T-helper 1 cell (primary cell): ENCODE measurements at places on chromosomes 16 and 17.

- DNase-seq: no peak
Observed at GRCh38 chr16:66728117-66728787, 23.2 kb downstream of the DYNC1LI2 start.

DNA sequence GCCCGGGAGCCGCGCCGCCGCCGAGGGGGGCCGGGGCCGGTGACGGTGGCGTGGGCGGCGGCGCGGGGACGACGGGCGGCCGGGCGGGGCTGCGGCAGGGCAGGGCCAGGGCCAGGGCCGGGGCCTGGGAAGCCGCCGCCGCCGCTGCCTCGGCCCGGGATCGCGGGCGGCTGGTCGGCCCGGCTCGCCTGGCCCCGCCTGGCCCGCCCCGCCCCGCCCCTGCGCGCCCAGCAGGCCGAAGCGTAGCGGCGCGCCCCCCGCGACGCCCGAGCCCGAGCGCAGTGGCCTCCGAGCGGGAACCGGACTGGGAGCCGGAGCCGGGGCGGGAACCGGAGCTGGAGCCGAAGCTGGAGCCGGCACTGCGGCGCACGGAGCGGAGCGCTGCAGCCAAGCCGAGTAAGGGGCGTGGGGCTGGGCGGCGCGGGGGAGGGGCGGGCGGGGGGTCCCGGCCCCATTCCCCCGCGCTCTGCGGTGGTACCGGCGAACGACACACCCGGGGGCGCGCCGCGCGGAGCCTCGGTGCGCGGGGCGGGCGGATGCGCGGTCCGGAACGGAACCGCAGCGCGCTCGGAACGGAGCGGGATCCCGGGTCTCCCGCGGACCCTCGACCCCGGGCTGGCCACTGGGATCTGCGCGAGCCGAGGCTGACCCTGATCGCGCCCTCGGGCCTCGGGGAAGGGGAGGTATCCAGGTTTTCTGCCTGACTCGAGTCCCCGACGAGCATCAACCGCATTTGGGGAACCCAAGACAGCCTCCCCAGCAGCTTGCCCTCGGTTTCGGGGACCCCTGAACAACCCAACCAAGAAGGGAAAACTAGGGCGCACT is at the start of gene BEAN1:
Gene BEAN1, plus strand, starts transcription at position 260 of the 825 bp plus-strand sequence. CDS start 10,382 bp downstream, outside the sequence.
- no peak for DNase-seq

- DNase-seq: no peak
Observed at GRCh38 chr16:66516509-66516807, 33.5 kb downstream of the TK2 start.

- no peak for DNase-seq
Observed at GRCh38 chr16:85211271-85211801, 99.1 kb upstream of the CIBAR2 start.
